ENCODE measurements at places on chromosomes 3 and 15.

DNA sequence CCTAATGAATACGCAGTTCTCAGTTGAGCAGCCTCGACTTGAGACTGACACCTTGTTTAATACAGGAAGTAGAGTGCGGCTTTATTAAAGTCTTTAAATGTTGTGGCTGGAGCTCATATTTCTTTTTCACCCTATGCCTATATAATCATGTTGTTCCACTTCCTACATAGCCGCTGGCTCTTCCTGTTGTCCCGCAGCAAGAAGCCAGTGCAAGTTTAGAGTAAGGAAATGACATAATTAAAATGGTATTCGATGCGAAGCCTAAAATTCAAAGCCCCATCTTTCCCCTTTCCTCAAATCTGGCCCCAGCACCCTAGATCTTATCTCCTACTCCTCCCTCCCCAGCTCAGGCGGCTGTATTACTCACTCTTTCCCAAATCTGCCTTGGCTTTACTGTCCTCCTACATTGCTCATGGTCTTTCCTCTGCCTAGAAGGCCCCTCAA is 7.5 kb upstream of the PHLDB2 start:
- peak overlapping the region; percentile 16 for H3K27ac ChIP-seq
- H3K36me3 ChIP-seq = no peaks in the 10 kb centered on the region
- H3K27me3 ChIP-seq = no peaks in the 10 kb centered on the region
- no peaks in the 10 kb centered on the region for H3K4me1 ChIP-seq
- H3K4me3 ChIP-seq = no peak overlapping the region
- no peak for DNase-seq

DNA sequence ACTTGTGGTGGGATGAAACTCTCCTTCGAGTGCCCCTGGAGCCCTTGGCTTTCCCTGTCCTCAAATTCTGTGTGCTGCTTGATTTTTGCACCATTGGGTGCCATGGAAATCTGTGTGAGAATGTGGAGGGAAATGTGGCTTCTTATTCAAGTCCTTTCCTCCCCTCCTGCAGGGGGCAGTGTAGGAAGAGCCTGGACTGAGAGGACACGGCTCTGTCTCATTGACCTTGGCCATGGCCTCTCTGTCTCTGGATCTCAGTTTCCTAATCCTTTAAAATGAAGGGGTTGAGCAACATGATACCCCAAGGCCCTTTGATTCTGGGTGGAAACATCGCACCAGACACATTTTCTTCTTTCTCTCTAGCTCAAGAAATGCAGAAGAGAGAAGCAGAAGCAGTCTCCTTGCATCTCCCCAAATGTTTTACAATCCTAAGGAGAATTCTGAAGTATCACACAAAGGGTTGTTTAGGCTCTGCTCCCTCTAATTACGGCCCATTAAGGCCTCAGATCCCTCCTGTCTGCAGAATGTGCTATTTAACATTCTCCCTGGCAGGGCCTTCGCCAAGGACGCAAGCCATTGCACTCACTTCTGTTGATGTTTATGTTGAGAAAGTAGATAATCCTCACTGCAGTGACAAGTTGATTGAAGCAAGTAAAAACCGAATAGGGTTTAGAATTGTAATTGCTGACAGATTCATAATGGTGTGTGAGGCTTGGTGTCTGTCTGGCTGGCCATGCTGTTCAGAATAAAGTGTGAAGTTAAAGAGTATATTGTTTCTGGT is 169.1 kb downstream of the TPRG1 start:
- H3K4me3 ChIP-seq = no peak overlapping the region
- H3K27ac ChIP-seq = no peak overlapping the region
- DNase-seq = no peak

DNA sequence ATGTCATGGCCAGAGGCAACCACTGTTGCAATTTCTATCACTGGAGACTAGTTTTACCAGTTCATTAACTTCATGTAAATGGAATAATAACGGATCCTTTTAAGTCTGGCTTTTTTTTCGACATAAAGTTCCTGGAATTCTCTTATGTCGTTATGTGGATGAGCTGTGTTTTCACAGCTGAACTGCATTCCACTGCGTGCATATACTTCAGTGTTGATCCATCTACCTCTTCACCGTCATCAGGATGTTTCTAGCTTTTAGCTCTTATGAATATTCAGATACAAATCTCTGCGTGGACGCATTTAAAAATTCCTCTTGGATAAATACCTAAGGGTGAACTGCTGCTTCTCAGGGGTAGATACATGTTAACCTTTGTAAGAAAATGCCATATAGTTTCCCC is 15.6 kb upstream of the CYFIP1 start:
- H3K36me3 ChIP-seq = no peaks in the 10 kb centered on the region
- no peak for DNase-seq
- H3K27me3 ChIP-seq = no peaks in the 10 kb centered on the region
- no peak overlapping the region for H3K27ac ChIP-seq
- no peaks in the 10 kb centered on the region for H3K4me1 ChIP-seq

DNA sequence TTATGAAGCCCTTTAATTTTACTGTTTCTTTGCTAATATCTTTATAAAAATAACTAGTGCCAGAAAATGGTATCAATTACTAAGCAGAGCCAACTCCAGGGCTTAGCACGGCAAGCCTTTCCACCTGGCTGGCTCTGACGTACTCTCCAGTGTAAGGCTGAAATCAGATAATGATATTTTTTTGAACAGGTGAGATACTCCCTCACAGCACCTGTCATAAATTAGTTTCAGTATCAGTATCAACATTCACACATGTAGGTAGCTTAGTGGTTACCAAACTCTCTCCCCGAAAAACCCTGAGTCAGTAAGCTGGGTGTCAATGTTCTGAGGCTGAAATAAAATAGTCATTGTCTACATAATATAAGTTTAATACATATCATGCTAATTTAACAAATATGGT is 710.1 kb downstream of the SQOR start:
- H3K27me3 ChIP-seq = no peaks in the 10 kb centered on the region
- H3K27ac ChIP-seq = no peak overlapping the region
- H3K4me3 ChIP-seq = no peak overlapping the region
- no peaks in the 10 kb centered on the region for H3K4me1 ChIP-seq

DNA sequence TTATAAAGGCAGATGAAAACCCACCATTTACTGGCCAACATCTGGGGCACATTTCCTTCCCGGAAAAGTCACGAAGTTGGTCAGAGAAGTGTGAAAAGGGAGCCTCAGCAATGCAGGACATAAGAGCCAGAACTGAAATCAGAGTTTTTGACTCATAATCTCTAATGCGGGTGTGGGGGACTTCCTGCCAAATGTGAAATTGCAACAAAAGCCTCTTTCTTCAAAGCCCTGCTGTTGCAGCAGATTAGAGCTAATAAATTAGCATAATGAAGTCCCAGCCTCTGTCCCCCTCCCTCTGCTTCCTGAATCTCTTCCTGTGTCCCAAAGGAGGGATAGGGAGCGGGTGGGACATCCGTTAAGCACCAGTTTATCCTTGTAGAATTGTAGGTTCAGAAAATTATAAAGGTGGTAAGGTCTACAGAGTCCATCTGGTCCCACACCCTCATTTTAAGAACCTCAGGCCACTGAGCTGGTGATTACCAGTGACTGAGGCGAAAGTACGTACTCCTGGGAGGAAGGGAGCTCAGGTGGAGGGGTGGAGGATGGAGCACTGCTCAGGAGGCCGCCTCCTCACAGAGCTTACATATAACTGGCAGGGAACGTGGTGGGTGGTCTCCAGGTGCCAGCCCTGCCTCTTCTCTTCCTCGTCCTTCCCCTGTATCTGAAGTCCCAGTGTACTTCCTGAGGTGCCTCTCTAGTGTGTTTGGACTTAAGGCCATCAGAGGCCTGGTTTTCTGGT is 35.0 kb downstream of the ST6GAL1 start:
- DNase-seq = no peak
- H3K4me3 ChIP-seq = no peak overlapping the region
- H3K27me3 ChIP-seq = no peaks in the 10 kb centered on the region
- H3K36me3 ChIP-seq = peaks cover 39% of the 10 kb centered on the region
- H3K27ac ChIP-seq = peak overlapping the region; percentile 45
- H3K4me1 ChIP-seq = peaks cover 33% of the 10 kb centered on the region

DNA sequence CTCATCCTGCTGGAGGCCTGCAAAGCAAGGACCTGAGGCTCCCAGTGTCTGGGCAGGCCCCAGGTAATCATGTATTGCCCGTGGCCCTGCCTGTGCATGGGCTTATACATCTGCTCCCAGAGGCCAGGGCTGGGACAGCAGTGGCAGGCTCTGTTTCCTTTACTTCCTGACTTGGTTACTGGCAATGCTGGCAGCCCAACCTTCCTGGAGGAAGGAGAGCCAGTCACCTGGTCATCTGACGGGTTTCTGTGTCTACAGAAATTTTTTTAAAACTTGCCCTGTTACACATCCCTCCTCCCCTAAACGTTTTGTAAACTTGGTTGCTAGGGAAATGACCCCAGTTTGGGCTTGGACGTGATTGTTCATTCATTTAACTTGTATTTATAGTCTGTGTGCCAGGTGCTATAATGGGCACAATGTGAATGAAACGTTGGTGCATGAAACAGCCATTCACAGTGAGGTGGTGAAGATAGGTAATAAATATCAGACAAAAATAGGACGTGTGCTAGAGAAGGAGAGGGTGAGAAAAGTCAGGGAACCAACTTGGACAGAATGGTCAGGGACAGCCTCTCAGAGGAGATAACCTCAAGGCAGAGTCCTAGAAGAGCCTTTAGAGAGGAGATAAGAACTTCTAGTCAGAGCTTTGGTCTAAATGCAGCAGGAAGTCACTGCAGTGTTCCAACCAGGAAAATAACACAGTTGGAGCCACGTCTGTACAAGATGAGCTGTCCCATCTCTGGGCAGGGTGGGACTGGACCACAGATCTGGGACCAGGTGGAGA is 14.1 kb downstream of the TEX264 start:
- H3K4me1 ChIP-seq = peaks cover 64% of the 10 kb centered on the region
- H3K36me3 ChIP-seq = no peaks in the 10 kb centered on the region
- no peaks in the 10 kb centered on the region for H3K27me3 ChIP-seq

DNA sequence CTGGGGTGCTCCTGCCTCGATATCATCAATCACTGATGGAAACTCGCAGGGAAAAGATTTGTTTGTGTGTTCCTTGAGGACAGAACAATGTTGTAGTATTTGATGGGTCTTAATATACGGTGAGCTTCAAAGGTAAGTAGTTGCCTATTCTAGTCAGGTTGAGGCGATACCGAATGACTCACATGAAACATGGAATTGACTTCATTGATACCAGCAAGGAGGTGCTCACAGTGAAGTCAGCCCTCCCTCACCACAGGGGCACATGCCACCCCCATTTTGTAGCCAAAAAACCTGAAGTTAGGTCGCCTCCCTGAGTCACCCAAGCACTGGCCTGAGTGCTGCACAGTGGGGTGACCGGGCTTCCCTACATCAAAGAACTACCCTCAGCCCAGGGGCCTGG is 3.7 kb upstream of the ALDH1A3 start:
- H3K27me3 ChIP-seq = peaks cover 18% of the 10 kb centered on the region
- H3K4me3 ChIP-seq = no peak overlapping the region
- H3K36me3 ChIP-seq = no peaks in the 10 kb centered on the region
- DNase-seq = no peak

- DNase-seq = no peak
- H3K4me3 ChIP-seq = no peak overlapping the region
- no peak overlapping the region for H3K27ac ChIP-seq
- no peaks in the 10 kb centered on the region for H3K36me3 ChIP-seq
- no peaks in the 10 kb centered on the region for H3K27me3 ChIP-seq
Measured at GRCh38 chr3:177721864-177722785, 524.8 kb upstream of the TBL1XR1 start.

DNA sequence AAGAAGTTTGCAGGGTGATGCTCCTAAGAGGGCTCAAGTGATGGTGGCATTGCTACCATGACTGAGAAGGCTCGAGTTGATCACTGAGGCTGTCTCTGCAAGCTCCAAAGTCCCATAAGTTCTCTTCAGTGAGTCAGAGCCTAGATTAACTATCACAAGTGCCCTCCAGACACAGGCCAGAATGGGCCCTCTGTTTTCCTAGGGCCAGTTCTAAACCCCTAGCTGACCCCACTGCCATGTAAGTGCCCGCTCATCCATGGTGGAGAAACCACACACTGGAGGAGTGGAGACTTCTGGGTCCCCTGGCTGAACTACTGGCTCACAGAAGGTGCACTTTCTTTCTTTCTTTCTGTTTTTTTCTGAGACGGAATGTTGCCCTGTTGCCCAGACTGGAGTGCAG is 87.6 kb upstream of the WNT5A start:
- no peaks in the 10 kb centered on the region for H3K4me1 ChIP-seq
- no peak overlapping the region for H3K27ac ChIP-seq
- no peak overlapping the region for H3K4me3 ChIP-seq
- DNase-seq = no peak
- no peaks in the 10 kb centered on the region for H3K27me3 ChIP-seq

DNA sequence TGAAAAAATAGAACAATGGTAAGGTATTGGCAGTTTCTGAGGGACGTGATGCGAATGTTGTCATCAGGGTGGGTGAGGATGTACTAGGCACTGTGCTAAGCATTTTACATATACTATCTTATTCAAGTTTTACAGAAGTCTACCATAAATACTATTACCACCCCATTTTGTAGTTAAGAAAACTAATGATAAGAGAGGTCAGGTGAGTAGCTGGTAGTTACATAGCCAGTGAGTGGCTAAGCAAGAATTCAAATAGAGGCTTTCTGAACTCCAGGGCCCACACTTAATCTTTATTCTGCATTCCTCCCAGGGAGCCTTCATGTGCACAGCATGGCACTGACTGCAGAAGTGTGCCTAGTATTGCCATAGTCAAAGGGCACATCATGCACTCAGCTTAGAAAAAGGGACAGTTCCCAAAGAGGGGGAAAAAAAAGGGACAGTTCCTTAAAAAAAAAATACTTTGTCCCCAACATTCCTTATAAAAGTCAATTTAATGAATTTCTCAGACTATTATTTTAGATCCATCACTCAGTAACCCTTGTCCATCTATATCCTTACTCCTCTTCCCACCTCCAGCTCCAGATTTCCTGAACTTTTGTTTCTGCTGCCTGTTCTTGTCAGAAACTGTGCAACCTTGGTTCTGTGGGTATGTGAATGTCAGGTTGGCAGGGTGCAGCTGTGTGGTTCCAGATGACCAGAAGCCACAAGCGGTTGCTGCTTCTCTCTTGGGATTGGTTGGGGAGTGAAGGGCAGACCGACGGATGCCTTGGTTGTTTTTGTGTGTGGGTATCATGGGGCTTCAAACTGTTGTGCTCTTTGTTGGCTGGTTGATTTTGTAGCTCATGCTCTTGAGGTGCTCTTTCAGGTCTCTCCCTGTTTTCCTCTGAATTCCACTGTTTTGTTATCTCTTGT is 8.3 kb downstream of the MAPKBP1 start:
- no peak for DNase-seq
- H3K36me3 ChIP-seq = no peaks in the 10 kb centered on the region
- no peaks in the 10 kb centered on the region for H3K27me3 ChIP-seq
- no peak overlapping the region for H3K4me3 ChIP-seq
- no peak overlapping the region for H3K27ac ChIP-seq

GRCh38 chr3:63800097-63800496 is 19.0 kb upstream of the C3orf49 start:
- no peaks in the 10 kb centered on the region for H3K4me1 ChIP-seq
- H3K36me3 ChIP-seq = no peaks in the 10 kb centered on the region
- no peaks in the 10 kb centered on the region for H3K27me3 ChIP-seq
- H3K27ac ChIP-seq = no peak overlapping the region
- DNase-seq = no peak
- no peak overlapping the region for H3K4me3 ChIP-seq

Measured in left lung (tissue), 14 donors.